Jurkat, Clone E6-1 (cell line): ENCODE measurements at places on chromosomes 7 and 10.

DNA sequence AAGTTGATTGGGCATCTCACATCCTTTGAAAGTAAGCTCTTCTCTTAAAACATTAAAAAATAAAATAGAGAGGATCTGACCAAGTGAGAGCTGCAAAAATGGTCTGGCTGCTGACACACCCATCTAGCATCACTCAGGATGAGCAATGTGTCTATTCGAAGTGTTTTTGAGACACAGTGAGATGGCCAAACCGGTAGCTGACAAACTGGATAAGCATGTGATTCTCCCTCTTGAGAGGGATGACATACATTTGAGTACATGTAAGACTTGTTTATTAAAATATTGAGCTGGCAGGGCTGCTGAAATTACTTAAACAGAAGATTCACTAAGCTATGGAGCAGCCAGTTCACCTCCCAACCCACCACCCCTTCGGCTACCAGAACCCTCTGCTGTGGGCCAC, 333.9 kb downstream of the ADRA2A start:
- no peak for DNase-seq

DNA sequence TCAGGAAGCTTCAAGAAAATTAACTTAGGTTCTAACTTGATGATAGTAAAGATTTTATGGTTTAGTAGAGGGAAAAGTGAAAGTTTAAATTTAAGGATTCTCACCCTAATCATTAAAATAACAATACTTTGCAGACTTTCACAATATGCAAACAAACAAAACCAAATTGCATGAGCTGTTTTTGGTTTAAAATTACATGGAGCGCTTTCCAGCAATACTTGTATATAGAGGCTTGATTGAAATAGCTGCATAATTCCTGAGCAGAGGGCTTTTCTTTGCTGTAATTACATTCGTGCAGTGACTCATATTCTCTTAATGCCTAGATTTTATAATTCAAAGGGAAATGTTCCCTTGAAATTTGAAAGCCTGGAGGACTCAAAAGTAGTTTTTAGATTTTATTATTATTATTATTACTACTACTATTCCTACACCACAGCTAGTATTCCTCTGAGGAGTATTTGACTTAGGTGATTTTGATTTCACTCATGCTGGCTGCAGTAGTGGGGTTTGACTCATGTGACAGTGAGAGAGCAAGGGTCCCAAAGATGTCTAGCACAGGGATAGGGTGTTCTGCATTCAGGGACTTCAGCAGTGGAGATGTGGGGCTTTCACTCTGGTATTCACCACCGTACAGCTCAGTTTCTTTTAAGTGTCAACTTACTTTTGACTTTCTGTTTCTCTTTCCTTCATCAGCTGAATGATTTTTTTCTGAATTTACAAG, 138.1 kb downstream of the ADAM22 start:
- no peak for DNase-seq

- no peak for DNase-seq
Measured at GRCh38 chr10:31278279-31278941, 40.6 kb upstream of the ZEB1 start.

- DNase-seq: no peak
Measured at GRCh38 chr7:47103498-47104205, 478.3 kb downstream of the TNS3 start.

- peak; percentile 10 for DNase-seq
Measured at GRCh38 chr7:103113164-103113563, 35.7 kb downstream of the NAPEPLD start.

DNA sequence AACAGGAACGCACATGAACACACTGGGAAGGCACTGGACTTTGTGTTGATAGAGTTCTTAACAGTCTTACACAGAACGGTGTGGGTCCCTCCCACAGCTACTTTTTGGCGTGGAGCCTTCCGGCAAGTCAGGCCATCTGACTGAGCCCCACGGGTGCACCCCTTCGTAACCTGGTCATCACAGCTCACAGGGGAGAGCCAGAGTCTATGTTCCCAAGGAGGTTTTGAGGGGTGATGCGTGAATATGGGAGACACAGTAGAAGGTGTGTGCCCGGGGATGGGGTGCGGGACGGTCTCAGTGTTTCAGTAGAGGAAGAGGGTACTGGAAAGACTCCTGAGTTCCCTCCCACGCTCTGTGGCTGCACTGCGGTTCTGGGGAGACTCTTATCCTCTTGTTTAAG, 291.7 kb downstream of the DNAJB6 start:
- no peak for DNase-seq

DNA sequence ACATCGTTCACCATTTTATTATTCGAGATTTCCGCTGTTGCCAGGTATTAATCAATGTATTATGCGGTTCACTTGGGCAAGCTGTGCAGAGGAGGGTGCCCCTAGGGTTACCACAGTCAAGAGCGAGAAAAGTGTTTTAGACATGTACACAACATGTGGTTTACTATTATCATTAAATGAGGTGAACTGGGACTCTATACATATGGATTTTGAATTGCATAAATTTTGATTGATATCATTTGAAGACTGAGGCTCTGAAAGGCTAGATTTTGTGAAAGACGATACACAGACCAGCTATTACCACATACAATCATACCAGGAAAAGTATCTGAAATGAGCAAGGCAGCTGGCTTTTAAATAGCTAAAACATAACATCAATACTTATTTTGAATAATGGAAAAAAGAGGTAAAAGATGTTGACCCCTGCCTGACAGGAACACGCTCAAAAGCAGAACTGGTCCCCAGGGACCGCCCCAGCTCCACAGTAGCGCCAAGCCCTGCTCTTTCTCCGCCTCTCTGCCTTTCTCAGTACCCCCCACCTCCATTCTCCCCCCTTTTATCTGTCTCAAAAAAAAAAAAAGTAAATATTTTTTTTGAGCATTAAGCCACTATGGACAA, 413.4 kb upstream of the MKI67 start:
- DNase-seq: no peak

GRCh38 chr10:83555264-83555663, 584.0 kb upstream of the GHITM start:
- DNase-seq: no peak
